Muscle of back (tissue), 13 donors: ENCODE measurements at places on chromosomes 1 and 21. TPM values are rescaled to one million over a fixed set of nuclear protein-coding genes. Genes with fewer than 3 reads are reported as not detected.
A peak's percentile ranks its signal among the peaks of the same experiment; 100 is the strongest.

LRRC7 gene
- polyA plus RNA-seq: 12.8 TPM

CLCA4 gene
- polyA plus RNA-seq: not detected

BTBD19 gene
- polyA plus RNA-seq: 5.5 TPM

SIM2 gene
- 2.0 TPM for polyA plus RNA-seq

C8A gene
- polyA plus RNA-seq: not detected

RXRG gene
- 49.0 TPM for polyA plus RNA-seq

RGS1 gene
- 2.3 TPM for polyA plus RNA-seq

ZBTB8A gene
- polyA plus RNA-seq: 10.8 TPM

OR2L13 gene
- not detected for polyA plus RNA-seq

CRNN gene
- polyA plus RNA-seq: not detected

- no peak for DNase-seq
These were observed 161.3 kb downstream of the NTPCR start for GRCh38 chr1:233111731-233112130.

DNA sequence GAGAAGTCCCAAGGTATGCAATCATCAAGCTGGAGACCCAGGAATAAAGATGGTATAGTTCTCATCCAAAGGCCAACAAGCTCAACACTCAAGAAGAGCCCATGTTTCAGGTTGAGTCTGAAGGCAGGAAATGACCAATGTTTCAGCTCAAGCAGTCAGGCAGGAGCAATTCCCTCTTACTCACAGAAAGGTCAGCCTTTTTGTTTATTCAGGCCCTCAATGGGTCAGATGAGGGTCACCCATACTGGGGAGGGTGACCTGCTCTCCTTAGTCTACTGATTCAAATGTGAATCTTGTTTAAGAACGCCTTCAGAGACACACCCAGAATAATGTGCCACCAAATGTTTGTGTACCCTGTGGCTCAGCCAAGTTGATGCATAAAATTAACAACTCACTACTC lies 262.4 kb downstream of the USP25 start:
- no peak for DNase-seq

- no peak for DNase-seq
These were observed 68.2 kb downstream of the FNBP1L start for GRCh38 chr1:93516164-93516563.

DNA sequence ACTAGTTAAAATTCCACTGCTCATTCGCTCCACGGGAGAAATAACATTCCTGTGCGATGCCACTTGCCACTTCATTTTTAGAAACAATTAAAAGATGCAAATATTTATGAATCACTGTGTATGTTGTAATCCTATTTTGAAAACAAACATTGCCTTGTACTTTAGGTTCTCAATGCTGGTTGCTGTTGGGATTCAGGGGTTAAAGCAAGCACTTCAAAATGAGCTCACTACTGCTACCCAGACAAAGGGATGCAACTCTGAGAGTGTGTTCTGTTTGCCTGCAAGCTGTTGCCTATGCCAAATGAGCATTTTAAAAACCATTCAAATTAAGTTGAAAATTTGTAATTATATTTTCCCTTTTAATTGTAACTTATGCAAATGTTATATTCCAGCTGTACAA lies 87.5 kb downstream of the RWDD3 start:
- no peak for DNase-seq

- no peak for DNase-seq
These were observed 28.8 kb upstream of the PTGFRN start for GRCh38 chr1:116880917-116881316.

DNA sequence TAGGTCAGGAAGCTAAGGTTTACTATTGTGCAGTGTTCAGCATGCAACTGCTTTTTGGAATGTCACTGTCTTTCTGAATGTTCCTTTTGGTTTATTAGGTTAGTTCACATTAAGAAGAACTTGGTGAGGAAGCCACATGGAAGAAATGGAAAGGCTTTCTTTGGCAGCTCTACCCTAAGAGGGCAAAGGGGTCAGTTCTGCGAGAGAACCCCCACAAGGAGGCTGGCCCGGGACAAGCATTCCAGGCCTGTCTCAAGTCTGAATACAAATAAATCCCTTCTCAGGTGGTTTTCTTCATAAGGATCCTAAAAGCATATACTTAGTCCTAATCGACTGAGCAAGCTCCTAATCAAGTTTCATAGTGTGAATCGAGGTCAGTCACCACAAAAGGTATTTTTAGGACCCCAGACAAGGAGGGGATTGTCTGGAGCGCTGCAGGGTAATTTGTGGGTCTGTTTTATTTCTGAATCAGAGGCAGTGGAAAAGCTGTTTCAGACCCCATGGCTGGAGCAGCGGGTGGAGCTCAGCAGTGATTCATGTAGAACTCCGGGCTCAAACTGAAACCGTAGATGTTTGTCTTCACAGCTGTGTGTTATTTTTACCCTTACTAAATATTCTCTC lies 63.3 kb downstream of the ERG start:
- DNase-seq: peak; percentile 21

GRCh38 chr1:231682779-231683178 lies 56.2 kb downstream of the DISC1 start:
- no peak for DNase-seq

DNA sequence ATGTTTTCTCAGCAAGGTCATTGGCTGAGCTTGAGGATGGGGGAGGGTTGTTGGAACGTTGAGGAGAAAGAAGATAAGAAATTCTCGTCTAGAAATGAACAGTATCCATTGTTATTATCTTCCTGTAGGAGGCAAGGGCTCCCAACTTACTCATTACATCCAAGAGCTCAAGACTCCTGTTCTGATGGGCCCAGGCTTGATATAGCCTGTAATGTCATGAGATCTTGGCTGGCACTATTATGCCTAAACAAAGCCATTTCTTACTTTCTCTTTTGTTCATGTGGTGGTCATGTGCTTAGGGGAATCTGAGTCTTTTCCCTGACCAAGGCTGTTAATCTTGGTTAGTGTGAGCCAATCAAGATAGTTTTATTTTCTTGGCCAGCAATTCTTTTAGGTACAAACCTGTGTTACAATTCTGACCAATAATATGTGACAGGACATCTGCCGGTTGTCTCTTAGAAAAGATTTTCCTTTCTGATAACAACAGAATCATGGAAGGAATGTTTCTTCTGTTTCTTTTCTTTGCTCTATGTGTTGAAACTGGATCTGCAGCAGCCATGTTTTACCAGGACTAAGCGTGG lies 15.2 kb upstream of the IGSF3 start:
- DNase-seq: no peak

GRCh38 chr1:88133991-88134390 lies 550.1 kb upstream of the PKN2 start:
- DNase-seq: no peak

DNA sequence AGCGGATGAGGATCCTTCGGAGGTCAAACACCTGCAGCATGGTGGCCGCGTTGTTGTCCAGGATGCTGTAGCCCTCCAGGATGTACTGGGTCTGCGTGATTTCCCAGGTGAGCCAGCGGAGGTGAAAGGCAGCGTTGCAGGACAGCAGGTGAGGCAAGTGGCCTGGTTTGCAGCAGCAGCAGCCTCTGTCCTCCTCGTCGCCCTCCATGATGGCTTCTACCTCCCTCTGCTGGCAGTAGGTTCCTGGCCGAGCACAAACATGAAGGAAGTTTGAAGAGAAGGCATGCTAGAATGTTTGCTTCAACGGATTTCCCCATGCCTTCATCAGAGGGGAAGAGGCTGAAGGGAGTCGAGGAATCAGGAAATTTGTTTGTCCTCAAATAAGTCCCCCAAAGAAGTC lies 74.7 kb downstream of the NTPCR start:
- DNase-seq: no peak

GRCh38 chr1:145689922-145690321 lies 17.2 kb downstream of the PDZK1 start:
- no peak for DNase-seq

GRCh38 chr21:26057477-26058170 lies 112.9 kb downstream of the APP start:
- DNase-seq: no peak

DNA sequence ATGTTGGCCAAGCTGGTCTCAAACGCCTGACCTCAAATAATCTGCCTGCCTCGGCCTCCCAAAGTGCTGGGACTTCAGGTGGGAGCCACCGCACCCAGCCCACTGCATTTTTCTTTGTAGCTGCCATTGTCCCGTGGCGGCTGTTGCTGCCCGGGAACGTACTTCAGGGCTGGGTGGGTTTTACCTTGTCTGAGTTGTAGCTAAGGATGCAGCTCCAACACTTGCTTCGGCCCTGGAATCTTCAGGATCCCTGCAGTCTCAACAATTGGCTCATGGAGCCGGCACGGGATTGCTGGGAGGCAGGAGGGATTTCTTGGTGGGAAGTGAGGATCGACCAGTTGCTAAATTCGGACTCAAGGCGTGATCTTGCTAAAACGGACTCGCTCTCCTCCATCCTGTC lies 10.7 kb downstream of the TNFRSF8 start:
- DNase-seq: no peak

DNA sequence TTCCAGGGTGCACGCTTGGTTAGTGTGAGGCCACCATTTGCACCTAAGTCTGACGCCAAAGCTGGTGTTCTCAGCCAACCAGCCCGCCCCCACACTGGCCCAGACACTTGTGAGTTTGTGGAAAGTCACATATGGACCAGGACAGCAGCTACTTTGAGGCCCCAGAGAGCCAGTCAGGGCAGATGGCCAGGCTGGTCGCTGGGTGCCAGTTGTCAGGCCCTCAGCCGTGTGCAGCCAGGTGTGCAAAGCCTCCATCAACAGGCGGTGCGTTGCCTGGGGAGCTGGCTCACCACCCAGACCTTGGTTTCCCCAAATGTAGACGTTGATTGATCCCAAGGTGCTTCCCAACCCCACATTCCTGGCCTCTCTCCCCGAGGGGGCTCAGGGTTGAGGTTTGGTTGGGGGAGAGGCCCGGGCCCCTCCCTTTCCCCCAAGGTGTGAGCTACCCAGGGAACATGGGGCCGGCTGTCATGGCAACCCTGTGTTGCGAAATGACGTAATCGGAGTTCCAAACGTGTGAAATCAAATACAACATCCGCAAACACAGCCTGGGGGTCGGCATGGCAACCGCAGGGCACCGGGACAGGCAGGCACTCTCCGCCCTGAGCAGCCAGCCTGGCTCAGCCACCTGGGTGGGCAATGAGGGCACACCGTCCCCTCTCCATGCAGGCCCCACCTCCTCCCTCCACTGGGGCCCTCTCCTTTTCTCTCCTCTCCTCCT lies 42.2 kb upstream of the WNT4 start:
- no peak for DNase-seq

- DNase-seq: no peak
These were observed 32.1 kb downstream of the AK2 start for GRCh38 chr1:33004613-33005012.

DNA sequence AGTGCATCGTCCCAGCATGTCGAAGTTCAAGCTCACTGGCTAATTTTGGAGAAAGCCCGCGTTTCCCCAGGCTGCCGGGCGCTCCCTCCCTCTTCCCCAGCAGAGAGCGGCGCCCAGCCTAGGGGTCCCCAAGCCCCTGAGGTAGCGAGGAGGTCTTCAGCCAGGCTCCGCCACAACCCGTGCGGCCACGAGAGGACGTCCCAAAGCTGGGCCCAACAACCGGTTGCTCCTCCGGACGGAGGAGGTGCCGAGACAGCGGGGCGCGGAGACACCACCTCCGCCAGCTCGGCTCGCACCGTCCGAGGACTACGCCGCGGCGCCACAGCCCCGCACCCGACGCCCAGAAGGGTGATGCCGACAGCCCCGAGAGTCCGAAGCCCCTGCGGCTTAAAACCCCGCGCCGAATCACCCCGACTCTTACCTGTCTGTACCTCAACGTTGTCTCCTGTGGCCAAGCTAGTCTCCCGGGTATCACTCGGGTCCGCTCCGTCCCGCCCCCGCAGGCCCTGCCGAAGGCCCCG lies at the start of gene DENND2C:
Gene DENND2C, minus strand, starts transcription at position 488 of the 521 bp plus-strand sequence. CDS start 44,065 bp downstream, outside the sequence.
- no peak for DNase-seq

- no peak for DNase-seq
These were observed 17.2 kb upstream of the SYNC start for GRCh38 chr1:32719681-32720275.

GRCh38 chr1:211688421-211688820 lies 13.0 kb upstream of the NEK2 start:
- no peak for DNase-seq

GRCh38 chr1:42953182-42954180 lies 5.2 kb downstream of the SLC2A1 start:
- no peak for DNase-seq

DNA sequence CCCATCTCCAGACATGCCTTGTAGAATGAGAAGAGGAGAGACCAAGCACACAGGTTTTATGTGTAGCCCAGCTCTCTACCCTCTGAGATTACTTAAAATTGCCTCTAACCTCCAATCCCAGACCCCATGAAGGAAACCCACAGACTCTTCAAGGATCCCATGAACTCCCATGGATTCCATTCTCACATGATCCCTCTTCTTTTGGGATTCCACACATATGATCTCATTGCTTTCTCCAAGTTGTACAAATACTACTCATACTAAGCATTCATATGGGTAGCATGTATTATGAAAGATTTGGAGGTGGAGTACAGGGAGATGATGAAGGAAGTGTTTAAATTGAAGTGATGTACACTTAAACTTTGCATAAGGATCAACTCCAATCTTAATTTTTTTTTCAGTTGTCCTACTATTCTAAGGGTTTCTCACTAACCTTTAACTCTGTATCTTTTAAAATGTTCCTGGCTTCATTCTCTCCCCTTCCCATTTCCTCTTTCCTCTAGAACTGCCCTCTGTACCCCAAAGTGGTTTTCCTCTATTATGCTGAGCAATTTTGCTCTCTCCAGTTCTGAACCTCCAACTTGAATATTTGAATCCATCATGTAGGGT lies 41.6 kb downstream of the MFSD2A start:
- DNase-seq: no peak

- DNase-seq: peak; percentile 81
These were observed 6.0 kb downstream of the S100B start for GRCh38 chr21:46598581-46599572.

GRCh38 chr1:206550446-206550845 lies 43.1 kb downstream of the RASSF5 start:
- no peak for DNase-seq

GRCh38 chr1:150922519-150922975 lies 3.6 kb upstream of the SETDB1 start:
- DNase-seq: peak; percentile 67

DNA sequence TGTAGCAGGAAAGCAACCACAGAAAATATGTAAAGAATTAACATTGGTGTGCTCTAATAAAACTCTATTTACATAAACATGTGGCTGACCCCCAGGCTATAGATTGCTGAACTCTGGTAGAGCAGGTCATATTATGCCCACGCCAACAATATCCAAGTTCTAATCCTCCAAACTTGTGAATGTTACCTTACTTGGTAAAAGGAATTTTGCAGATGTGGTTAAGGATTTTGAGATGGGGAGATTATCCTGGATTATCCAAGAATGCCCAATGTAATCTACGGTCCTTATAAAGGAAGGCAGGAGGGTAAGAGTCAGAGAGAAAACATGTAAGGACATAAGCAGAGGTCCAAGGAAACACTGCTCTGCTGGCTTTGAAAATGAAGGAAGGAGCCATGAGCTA lies 201.0 kb downstream of the USH2A start:
- no peak for DNase-seq

- DNase-seq: no peak
These were observed 4.1 kb downstream of the NTRK1 start for GRCh38 chr1:156864796-156865195.

GRCh38 chr1:234911787-234912186 lies 216.8 kb downstream of the TOMM20 start:
- DNase-seq: no peak

- DNase-seq: peak; percentile 67
These were observed 748 bp downstream of the PPP1R15B start for GRCh38 chr1:204410688-204411450.

- DNase-seq: no peak
These were observed 1218.4 kb upstream of the TMPRSS15 start for GRCh38 chr21:19621837-19622496.
